ENCODE measurements at places on chromosomes 3 and 15. TPM values are rescaled to one million over a fixed set of nuclear protein-coding genes. Genes with fewer than 3 reads are reported as not detected.

DNA sequence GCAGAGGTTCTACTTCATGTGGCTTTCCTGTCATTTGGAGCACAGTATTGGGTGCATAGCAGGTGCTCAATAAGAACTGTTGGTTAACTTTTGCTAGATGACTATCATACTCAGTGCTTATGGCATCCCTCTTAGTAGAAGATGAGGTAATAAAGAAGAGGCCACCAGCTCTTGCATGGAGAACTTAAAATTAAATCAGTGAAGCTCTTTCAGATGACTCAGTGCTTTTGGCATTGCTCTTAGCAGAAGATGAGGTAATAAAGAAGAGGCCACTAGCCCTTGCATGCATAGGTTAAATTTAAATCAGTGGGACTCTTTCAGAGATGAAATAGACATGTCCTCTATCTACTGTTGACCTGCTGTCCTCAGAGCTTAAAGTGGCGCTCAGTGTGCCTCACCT lies 109.4 kb upstream of the FGF7 start:
- DNase-seq, result peak; percentile 60

OSTN gene
- not detected for total RNA-seq

DNA sequence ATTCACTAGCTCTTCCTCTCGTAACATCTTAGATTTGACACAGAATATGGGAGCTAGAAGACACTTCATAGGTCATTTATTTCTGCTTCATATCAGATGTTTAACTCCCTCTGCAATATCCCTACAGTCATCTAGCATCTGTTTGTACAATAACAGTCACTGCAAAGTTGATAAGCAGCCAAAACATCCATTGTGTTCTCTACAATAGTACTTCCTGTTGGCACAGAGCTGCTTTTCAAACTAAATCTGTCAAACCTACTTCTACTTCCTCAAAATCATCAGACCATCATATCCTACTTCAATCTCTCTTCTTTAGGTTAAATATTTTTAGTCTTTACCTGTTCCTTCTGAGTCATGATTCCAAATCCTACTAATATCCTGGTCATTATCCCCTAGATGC lies 233.2 kb downstream of the FGF12 start:
- DNase-seq, result no peak

DNA sequence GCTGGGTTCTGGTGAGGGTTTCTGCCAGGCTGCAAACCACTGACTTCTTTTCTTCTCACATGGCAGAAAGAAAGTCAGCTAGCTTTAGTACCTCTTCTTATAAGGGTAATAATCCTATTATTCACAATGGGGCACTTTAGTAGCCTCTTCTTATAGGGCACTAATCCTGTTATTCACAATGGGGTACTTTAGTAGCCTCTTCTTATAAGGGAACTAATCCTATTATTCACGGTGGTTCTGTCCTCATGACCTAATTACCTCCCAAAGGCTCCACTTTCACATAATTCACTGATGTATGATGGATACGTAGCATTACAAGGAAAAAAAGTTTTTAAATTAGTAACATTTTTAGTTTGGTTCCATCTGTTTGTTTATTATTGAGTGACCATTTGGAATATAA lies 671.3 kb downstream of the NSUN3 start:
- DNase-seq, result no peak

DNA sequence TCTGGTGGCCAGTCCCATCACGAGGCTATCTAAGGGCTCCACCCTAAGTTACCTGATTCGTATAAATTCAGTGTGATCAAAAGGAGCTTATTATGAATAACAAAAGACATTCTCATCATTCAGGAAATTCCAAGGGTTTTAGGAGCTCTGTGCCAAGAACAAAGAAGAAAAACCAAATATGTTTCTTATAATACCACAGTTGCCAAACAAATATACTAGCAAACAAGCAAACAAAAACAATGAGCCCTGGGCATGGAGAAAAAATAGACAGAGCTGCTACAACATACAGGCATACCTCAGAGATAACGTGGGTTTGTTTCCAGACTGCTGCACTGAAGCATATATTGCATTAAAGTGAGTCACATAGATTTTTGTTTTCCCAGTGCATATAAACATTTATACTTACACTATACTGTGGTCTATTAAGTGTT lies 20.2 kb upstream of the CFAP161 start:
- peak; percentile 44 for DNase-seq

DNA sequence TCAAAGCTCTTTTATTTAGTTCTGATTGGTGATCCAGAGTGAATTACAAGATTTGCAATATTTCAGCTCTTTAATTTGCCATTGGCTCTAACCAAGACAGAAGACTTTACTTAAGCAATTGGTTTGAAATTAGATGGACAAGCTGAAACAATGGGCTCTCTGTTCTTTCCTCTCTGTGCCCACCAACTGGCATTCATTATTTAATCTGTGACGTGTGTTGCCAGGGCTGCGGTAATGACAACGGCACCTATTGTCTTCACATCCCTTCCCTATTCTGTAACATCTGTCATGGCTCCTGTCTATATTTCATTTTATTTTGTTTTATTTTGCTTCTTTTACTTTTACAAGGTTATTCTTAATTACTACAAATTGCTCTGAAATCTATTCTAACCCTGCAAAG lies 33.9 kb downstream of the PLD1 start:
- DNase-seq, result peak; percentile 92

DNA sequence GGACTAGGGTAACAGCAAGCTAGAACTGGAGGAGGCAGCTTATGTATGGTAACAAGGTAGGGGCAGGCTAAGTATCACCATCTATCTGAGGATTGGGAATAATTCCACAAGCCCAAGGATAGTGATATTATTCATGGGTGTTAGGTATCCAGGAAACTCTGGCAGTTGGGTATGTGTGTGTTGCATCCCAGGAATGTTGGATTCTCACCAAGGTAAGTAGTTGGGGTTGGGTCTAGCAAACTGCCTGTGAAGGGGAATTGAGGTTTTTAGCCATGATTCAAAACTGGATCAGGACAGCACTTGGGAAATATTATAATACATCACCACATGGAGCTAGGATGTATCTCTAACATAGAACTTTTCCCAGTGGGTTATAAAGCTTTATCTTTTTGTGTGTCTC lies 626.4 kb upstream of the GOLIM4 start:
- no peak for DNase-seq

DNA sequence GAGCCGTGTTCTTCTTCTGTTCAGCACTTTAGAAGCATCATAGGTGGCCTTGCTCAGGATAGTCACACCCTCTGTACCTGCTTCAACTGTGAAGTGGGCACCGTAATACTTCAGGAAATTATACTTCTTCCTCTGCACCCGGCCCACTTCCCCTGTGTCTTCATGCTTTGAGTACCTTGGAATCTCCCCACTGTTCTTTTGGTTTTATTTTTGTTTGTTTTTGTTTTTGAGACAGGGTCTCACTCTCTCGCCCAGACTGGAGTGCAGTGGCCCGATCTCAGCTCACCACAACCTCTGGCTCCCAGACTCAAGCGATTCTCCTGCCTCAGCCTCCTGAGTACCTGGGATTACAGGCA lies 1.7 kb downstream of the P2RY14 start:
- DNase-seq, result no peak

PLSCR2 gene
- total RNA-seq, result not detected

Data from mammary epithelial cell (primary cell).